ENCODE measurements at places on chromosomes 16 and 17.

DNA sequence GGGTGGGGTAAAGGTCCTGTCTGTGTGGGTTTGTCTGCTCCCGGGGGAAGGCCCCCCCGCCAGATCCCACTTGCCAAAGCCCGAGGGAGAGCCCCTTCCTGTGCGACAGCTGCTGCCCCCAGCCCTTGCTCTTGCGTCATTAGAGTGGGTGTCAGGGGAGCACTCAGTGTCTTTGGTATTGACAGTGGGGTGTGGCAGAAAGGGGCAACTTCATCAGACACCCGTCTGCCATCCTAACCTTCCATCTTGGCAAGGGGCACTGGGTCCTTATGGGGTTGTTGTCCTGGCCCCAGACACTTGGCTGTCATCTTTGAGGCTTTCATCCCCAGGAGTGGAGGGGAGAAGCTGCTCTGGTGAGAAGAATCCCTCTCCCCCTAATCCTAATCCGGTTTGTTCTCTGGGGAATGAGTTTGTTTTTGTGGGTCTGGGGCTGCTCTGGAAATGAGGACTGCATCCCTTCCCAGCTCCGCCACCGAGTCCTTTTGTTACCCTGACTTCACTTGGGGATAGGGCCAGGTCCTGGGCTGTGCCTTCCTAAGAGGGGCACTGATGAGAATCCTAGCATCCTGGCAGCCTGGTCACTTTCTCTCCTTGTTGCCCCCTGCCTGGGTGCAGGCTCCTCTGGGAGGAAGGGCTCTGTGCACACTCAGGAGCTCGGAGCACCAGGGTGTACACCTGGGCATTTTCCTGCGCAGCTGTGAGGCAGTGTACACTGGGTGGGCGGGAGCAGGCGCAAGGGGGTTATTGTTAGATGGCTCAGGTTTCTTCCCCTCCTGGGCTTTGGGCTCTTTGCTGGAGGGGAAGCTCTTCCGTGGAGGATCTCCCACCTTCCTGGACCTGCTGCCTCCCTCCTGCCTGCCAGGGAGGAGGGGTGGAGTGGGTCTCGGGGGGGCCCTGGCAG, 21.1 kb downstream of the GJD3 start:
- no peak for DNase-seq

- DNase-seq = no peak
Measured at GRCh38 chr17:19470530-19471261, 59.7 kb downstream of the RNF112 start.

DNA sequence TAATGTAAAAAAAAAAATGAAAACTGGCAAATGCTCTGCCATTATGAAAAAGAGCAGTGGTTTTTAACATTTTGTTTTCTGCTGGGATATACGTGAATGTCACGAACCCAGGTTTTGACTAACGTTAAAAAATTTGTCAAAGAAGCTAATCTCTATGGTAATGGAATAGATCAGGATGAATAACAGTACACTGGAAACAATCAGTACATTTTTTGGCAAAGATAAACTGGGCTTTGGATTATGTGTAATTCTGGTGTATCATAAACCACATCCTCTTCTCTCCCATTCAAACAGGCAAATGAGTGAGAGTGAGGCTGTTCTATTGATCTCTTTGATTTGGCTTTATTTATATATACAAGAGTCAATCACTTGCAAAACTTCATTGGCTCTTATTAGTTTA, 207.0 kb upstream of the IRX3 start:
- no peak for DNase-seq

DNA sequence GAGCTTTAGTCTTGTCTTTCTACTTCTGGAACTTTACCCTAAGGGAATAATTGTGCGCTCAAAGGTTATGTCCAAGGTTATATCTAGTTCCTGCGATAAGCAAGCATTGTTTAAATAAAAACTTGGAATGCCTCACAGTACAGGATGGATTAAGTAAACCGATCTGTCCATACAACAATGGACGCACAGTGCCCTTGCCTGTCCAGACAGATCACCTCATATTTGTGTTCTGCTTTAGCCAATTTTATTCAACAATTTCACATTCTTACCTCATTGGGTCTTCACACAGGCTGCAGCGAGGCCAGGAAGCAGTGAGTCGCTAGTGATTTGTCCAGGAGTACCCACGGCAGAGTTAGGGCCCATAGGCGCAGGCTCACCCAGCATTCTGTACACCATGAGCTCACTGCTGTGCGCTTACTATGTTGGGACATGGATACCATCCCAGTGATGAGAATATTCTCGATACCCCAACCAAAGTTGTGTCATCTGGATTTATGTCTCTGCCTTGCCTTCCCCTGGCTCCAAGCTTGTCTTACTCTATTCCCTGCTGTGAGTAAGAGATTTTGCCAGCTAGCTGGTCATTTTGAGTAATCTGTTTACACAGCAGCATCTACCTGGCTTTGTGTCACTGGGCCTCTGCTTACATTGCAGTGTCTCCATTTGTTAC, 39.8 kb downstream of the USP43 start:
- DNase-seq = no peak

GRCh38 chr17:39531252-39531651, 70.0 kb downstream of the CDK12 start:
- DNase-seq = no peak

DNA sequence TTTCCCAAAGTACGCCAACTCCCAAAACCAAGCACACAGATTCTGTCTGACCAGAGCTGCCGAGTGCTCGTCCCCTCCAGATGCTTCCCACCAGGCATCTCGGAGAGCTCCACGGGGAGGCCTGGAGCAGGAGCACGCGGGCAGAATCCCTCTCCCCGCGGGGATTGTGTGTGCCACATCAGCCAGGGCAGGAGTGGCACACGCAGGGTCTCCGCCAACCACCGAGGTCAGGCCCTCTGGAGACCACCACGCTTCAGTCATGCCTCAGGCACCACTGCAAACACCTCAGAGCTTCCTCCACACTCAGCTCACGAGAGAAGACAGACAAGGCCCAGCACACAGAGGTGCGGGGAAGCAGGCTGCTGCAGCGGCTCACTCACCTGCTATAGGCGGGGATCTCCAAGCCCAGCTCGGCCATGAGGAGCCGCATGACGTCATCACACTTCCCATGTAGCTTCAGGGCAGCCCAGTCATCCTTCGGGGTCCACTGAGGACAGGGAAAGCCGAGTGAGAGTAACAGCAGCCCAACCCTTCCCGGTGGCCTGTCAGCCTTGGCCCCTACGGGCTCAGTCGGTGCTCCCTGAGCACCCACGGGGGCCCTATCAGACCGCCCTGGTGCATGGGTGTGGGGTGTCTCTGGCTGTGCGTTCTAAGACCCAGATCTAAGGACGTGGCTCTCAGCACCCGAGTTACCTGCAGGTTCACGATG, 2.3 kb upstream of the PCYT2 start:
- DNase-seq = no peak

DNA sequence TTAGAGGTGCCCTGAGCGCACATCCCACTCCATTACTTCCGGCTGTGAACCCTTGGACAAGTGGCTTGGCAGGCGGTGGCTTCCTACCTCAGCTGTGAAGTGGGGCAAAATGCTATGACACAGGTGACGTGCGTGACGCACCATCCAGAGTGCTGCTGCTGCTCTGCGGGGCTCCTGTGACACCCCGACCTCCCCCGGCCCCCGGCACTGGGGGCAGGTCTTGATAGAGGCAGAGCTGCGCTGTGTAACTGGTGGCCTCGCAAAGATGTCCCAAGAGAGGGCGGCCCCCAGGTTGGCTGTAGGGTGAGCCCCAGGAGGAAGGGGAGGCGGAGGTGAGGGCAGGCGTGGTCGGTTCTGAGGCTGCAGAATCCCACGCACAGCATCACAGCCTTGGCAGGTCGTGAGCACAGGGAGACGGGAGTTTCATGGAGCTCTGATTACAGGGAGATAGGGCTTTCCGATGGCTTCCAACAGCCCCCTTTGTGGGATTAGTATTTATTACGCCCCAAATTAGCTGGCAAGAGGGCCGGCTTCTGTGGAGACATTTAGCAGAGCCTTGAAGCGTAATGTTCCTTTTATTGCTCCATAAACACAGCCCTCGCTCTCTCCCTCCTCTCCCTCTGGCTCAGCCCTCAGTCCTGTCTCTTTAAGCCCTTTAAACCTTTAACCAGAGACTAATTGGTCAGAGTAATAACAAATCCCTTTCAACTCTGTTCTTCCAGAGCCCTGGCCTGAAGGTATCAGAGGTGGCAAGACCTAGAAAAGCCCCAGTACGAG, 328.1 kb downstream of the C16orf95 start:
- no peak for DNase-seq

DNA sequence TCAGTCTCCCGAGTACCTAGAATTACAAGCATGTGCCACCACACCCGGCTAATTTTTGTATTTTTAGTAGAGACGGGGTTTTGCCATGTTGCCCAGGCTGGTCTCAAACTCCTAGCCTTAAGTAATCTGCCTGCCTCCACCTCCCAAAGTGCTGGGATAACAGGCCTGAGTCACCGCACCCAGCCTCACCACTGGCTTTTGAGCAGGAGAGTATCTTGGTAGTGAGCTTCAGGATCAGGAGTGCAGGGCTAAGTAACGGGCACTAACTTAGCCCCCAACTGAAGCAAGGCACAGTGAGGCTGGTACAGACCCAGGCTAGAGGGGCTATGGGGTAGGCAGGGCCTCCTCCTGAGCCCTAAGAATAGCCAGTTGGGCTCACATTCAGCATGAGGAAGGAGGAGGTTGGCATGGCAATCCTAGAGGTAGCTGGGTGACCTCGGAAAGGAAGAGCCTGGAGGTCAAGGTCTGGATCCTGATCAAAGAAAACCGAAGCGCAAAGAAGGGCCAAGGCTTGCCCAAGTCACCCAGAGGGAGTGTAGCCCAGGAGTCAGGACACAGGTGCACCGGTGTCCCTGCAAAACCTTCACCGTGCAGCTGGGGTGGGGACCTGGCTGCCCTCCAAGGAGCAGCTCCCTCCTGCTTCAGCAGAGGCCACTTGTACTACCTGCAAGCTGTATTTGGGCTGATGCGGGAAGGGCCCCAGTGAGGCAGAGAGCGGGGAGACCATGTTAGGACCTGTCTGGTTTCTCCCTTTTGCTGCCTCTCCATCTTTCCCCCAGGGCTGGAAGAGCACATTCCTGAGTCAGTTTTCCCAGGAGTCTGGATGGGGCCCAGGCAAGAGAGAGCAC, 1.3 kb upstream of the ADGRG5 start:
- DNase-seq = no peak

DNA sequence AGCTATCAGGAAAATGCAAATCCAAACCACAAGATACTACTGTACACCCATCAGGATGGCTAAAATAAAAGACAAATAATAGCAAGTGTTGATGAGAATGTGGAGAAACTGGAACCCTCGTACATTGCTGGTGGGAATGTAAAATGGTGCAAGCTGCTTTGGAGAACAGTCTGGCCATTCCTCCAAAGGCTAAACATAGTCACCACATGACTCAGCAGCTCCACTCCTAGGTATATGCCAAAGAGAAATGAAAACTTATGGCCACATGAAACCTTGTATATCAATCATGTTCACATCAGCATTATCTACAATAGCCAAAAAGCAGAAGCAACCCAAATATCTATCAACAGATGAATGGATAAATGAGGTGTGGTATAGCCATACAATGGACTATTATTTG, 28.5 kb downstream of the VAC14 start:
- no peak for DNase-seq

DNA sequence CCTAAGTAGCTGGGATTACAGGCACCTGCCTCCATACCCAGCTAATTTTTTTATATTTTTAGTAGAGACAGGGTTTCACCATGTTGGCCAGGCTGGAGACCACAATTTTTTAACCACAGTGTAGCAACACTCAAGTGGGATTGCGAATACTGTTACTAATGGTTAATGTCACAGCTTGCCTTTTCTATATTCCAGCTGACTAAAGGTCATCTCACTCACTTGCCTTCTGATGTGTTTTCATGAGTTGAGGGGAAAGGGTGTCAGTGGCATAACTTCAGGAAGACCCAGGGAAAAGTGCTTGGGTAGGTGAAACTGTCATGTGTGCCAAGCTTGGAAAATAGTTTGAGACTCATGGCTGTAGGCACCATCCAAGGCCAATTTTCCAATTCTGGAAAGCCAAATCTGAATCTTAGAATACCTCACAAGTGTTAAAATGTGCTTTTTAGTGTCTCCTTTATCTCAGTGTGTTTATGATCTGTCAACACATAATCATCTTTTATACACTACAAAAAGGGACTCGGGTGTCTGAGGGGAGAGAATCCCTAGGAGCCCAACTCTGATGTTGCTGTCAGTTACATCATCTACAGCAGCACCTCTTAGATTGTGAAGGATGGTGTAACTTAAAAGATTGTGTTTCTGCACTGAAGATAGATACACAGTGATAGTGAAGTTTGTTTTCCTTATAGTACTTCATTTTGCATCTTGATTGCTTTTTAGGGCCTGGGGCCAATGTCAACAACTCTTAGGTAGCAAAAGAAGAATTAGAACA, 27.1 kb downstream of the OGFOD1 start:
- no peak for DNase-seq

DNA sequence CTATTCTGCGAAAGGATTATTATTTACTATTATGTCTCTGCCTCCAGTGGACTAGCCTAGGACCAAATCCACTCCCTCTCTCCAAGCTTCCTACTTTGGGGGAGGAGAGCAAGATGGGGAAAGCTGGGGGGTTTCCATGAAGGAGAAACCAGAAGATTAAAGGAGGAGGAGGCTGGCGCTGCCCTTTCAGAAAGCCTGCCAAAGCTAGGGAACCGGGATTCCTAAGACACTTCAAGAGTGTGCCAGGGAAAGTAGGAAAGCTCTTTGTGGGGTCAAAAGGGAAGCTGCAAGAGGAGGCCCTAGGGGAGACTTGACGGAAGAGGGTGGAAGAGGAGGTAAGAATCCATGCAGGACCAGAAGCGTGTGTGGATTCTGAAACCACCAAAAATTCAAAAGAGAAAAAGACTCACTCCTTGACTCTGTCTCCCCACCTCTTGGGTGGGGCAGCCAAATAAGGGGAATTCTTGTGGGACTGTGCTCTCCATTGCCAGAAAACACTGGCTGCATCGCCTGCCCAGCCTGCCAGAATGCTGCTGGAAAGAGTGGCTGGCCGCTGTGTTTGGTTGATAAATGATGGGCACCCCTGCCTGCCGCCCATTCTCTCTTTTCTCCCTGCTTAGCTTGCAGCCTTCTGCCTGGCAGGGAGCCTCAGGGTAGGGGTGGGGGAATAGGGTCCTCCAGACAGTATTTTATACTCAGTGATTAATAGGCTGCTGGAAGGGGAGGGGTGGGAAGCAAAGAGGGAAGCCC, 11.8 kb upstream of the KAT7 start:
- no peak for DNase-seq

DNA sequence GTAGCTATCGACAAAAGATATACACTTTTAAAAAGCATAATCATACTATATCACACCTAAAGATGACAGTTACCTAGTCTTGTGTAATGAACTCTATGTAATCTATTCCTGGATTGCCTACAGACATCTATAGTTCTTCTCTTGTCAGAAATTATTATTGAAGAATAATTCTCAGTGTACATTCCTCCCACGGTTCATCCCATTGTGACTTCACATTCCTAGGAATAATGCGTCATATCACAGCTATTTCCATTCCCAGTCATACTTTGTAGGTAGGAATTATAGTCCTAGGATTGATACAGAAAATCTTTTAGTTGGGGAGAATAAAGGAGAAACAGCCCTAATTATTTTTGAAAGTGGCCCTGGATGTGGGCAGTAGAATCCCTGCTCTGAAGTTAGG, 44.0 kb upstream of the ABCC11 start:
- no peak for DNase-seq

GRCh38 chr17:42537156-42537805, 1.2 kb downstream of the NAGLU start:
- DNase-seq = no peak

Data from effector CD4-positive, alpha-beta T cell (primary cell).